ENCODE measurements at places on chromosomes 7 and 10. TPM values are rescaled to one million over a fixed set of nuclear protein-coding genes. Genes with fewer than 3 reads are reported as not detected.

The MMD2 gene
- total RNA-seq, result not detected

The ACHE gene
- 2.8 TPM for total RNA-seq

The ACTL6B gene
- not detected for total RNA-seq

The STRIP2 gene
- 9.8 TPM for total RNA-seq

The ANK3 gene
- total RNA-seq, result 0.81 TPM

The WNT8B gene
- not detected for total RNA-seq

The DCLRE1C gene
- 6.6 TPM for total RNA-seq

The PTN gene
- not detected for total RNA-seq

The POU6F2 gene
- total RNA-seq, result not detected

The CCDC172 gene
- not detected for total RNA-seq

The SPDYE8 gene
- total RNA-seq, result not detected

The ASZ1 gene
- total RNA-seq, result not detected

Data from A549 treated with GW870086 at 1 μM for 4 hours (cell line).